ENCODE measurements at places on chromosomes 13 and 19.

- DNase-seq = no peak
Measured at GRCh38 chr13:110154410-110154933, 152.5 kb downstream of the COL4A1 start.

DNA sequence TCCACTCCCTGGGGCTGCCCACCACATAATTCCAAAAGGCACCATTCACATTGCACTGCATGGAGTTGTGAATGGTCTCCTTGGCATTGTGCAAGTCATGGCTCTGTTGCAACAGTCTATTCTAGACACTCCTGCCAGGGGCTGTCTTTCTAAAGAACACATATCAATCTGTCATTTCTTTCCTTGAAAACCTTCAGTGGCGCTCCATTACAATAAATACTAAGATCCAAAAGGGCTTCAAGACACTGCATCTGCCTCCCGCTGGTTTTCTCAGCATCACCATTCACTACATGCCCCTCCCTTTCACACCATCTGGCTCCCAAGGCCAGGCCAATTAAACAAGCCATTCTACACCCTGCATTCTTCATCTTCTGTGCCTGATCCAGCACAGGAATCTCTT is 32.2 kb upstream of the TM9SF2 start:
- DNase-seq = no peak

GRCh38 chr13:20869540-20869939 is 33.0 kb downstream of the XPO4 start:
- no peak for DNase-seq

- no peak for DNase-seq
Measured at GRCh38 chr13:80312967-80313366, 28.0 kb downstream of the SPRY2 start.

GRCh38 chr13:37640499-37640898 is 41.9 kb upstream of the POSTN start:
- no peak for DNase-seq

DNA sequence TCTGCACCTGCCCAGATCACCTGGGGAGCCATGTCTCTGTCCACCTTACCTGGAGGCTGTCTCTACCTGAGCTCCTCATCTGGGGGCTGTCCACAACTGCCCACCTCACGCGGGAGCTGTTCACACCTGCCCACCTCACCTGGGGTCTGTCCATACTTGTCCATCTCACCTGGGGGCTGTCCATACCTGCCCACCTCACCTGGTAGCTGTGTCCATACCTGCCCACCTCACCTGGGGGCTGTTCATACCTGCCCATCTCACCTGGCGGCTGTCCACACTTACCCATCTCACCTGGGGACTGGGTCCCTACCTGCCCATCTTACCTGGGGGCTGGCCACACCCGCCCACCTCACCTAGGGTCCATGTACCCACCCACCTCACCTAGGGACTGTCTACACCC is 10.0 kb upstream of the CPAMD8 start:
- no peak for DNase-seq

DNA sequence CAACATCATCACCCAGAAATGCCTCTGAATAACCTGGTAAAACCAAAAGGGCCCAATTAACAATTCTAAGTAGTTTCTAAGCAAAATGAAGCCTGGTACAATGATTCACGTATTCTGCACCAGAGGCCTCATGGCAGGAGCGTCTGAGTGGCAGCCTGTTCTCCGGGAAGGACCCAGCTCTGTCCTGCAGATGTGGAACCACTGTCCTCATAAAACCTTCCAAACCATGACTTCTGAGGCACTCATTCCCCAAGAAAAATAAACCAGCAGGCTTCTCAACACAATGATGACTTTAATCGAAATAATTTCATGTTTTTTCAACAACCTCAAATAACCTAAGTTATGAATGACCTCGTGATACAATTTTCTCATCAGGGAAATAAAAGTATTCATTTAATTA is 89.9 kb downstream of the STK24 start:
- no peak for DNase-seq

DNA sequence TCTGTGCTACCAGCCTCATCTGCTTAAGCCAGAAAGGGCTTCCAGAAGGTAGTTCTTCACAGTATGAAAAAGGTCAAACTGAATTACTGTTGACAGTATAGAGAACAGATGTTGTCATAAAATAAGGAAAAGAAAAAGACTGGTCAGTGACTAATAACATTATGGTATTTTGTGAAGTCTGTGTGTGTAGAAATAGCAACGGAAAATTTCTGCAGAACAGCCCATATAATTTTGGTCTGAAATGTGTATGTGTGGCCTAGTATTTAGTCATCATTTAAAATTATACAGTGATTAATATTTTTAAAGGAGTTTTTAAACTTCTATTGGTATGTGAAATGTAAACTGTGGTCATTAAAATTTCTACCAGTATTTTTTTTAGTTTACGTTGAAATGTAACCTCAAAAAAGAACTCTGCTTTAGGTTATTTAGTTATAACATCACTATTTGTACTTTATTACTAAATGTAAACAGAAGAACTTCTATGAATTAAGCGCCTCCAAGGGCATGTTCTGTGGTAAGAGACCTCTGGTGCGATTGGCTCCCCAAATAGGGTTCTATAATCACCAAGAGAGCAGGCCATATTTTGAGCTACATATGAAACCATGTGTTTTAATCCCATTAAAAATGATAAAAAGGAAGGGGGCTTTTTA is 3.3 kb upstream of the GPR183 start:
- no peak for DNase-seq

DNA sequence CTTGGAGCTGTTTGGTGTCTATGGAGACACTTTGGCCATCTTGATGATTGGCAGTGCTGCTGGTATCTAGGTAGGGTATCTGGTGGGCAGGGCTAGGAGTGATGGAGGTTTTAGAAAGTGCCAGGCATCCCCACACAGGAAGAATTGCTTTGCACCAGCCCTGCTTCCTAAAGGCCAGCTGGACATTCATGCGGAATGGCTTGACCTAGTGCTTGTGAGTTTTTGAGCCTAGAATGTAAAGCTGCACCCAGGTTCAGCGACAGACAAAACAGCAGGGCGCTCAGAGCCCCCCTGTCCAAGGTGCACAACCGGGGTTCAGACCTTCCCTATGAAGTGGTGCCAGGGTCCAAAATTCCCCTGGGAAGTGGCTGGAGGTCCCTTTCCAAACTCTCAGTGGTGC is 93.1 kb downstream of the ING1 start:
- DNase-seq = no peak

DNA sequence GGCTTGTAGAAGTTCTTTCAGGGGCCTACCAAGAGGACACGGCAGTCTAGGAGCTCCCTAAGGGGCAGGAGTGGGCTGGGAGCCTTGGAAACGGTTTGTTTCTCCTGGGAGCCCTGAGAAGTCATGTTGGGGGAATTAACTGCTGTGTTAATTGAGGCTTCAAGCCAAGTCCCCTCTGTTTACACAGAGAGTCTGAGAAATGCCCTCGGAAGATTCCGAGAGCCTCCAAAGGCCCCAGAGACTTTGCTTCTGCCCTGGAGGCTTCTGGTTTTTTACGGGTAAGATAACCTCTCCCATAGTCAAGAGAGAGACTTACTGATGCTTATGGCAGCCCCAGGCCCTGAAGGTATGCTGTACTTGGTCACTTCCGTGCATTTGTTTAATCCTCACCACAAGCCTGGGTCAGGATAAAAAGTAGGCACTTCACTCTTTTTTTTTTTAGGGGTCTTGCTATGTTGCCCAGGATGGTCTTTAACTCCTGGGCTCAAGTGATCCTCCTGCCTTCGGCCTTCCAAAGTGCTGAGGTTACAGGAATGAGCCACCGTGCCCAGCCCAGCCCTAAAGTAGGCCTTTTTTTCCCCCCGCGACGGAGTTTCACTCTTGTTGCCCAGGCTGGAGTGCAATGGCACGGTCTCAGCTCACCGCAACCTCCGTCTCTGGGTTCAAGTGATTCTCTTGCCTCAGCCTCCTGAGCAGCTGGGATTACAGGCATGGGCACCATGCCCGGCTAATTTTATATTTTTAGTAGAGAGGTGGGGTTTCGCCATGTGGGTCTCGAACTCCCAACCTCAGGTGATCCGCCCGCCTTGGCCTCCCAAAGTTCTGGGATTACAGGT is 15.2 kb downstream of the IER2 start:
- no peak for DNase-seq

DNA sequence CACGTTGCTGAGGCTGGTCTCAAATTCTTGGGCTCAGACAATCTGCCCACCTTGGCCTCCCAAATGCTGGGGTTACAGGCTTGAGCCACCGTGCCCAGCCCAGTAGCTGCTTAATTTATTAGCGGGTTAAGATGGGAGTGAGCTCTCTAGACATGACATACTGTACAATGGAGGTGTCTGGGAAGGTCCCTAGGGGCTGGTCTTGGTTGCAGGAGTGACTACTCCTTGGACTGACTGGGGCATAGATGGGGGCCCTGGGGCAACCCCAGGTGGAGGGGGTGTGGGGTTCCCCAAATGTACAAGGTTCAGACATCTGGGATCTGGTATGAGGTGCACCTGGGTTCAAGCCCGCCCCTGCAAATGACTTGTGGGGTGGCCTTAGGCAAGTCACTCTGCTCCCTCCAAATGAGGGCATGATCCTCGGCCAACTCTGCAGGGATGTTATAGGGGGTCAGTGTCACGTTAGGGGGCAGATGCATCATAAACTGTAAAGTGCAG is 12.8 kb downstream of the CIB3 start:
- no peak for DNase-seq

DNA sequence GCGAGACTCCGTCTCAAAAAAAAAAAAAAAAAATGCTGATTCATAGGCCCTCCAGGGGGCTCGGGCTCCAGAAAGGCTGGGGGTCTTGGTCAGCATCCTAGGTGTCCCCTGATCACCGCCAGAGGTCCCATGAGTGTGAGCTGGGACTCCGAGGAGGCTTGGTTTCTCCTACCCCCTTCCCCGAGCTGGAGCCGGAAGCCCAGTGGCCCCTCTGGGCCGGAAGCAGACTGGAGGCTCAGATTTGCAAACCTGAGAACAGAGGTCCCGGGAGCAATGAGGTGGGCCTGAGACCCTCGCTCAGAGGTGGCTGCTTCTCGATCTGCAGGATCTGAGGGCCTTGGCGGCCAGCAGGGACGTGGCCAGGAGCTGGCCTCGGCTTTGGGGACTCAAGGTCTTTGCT is 41.5 kb downstream of the EFNA2 start:
- DNase-seq = no peak

- DNase-seq = no peak
Measured at GRCh38 chr19:57282011-57282643, 1.8 kb downstream of the ZNF460 start.

DNA sequence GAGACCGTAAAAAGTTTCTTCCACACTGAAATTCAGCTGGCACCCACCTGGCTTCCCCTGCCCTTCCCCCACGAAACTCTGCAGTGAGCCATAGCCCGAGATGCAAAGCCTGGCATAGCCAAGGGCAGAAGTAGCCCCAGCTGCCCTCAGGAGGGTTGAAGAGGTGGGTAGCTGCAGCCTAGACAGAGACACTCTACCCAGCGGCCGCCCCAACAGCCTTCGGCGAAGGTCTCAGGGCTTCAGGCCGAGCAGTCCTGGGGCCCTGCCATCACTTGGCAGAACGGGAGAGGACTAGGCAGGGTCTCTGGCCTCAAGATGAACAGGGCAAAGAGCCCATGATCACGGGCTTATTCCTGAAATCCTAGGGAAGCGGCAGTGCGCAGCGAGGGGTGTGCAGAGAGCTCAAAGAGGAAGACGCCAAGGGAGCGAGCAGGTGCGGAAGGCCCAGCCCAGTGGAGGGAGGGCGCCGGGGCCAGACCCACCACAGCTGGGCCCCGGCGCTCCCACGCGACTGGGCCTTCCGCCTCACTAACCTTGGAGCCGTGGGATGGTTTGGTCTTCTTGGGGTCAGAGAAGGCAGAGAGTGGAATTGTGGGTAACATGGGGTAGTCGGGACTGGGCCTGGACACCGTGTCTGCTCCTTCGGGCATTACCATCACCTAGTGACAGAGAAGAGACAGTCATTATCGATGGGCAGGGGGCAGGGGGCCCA is 53.2 kb downstream of the MLLT1 start:
- no peak for DNase-seq

DNA sequence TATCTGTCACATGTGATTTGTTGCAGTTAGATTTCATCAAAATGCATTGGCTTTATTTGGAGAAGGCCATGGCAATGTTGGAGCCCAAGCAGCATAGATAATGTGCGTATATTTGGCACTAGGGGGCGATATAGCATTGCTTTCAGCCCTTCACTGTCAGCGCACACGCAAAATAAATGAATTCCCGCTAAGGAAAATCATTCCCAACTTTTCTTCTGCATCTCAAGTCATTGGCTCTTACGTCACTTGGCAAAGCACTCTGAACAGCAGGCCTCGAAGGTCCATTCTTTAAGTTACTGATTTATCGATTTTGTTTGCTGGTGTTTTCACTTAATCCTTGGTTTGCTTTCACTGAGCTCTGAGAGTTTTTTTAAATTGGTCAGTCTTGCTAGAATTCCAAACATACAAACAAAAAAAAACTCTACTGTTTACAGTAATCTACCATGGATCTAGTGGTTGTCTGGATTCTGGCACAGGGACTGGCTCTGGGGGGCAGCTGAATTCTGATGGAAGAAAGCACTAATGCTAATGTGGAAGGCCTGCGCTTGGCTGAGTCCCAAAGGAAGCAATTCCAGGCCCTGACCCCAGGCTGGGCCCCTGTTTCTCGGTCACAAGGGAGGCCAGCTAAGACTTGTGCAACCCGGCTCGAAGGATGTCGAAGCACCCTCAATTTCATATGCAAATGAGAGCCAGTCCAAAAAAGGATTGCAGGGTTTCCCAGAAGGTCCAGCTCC is 97.7 kb upstream of the IPO5 start:
- peak; percentile 66 for DNase-seq

DNA sequence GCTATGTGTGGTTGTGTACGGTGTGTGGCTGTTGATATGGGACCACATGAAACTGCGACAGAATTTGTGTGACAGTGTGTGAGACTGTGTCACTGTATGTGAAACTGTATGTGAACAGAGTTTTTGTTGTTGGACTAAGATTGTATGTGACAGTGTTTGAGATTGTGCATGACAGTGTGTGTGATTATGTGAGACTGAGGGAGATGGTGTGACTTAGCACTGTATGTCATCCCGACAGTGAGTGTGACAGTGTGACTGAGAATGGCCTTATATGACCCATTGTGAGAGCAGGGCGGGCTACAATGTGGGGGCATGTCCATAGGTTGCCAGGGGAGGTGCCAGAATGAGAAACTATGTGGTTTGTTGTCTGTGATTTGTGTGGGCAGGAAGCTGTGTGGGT is 930 bp downstream of the ZNF583 start:
- no peak for DNase-seq

DNA sequence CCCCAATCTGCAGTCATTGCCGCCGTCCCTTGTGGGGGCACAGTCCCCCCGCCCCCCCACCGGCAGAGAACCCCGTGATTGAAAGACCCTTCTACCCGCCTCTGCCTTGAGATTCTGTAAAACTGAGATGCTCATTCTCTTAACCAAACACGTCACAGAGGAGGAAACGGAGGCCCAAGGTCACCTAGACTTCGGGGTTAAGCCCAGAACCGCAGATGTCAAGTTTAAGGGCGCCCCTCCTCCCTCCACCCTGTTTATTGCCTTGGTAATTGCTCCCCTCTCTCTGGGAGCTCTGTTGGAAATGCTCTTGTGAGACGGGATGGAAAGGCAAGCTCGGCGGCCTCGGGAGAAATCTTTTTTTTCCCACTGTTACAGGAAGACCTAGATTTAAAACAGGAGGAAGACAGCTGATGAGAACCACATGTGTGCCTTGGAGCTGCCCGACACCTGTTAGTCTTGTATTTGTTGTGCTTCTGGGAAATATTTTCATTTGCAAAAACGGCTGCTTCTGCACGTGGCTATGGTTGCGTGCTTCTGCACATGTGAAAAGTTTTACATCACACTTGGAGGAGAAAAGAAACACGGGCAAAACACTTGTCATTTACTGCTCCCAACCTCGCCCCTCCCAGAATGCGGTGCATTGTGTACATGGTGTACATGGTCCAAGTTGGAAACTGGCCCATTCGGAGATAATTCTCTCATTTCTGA is 1.1 kb upstream of the MED26 start:
- no peak for DNase-seq

- no peak for DNase-seq
Measured at GRCh38 chr13:46552303-46552682, 677 bp upstream of the LRCH1 start.

Data from NCI-H774 (cell line).